Umbilical cord (tissue), 2 donors: ENCODE measurements at places on chromosomes 1 and 21. TPM values are rescaled to one million over a fixed set of nuclear protein-coding genes. Genes with fewer than 3 reads are reported as not detected.

DNA sequence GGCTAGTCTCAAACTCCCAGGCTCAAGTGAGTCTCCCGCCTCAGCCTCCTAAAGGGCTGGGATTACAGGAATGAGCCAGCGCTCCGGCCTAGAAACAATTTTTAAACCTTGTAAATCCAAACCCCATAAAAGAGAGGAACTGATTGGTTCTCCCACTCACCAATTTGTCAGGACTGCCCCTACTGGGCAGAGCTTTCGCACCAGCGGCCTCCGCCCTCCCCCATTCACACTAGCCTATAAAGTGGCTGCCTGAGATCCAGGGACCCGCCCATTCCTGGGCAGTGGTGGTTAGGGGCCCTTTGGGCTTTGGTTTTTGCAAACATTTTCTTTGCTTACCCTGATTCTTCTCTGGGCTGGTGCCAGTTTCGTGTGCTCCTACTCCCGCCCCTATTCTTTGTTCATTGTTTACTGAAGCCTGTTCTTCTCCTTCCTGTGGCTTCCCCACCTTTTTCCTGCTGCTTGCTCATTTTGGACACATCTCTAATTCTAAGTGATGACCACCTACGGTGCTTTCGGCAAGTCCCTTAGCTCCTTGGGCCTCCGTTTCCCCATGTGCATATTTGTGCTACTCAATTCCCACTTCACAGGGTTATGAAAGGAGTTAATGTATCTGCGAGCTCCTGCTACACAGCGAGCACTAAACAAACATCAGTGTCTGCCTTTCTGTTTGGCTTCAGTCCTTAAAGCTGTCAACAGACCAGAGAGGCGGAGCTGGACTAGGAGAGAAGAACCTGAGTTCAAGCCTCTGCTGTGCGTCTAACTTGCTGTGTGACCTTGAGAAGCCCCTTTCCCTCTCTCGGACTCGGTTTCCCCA lies 39.8 kb upstream of the CLIC4 start:
- DNase-seq = peak; percentile 72

DNA sequence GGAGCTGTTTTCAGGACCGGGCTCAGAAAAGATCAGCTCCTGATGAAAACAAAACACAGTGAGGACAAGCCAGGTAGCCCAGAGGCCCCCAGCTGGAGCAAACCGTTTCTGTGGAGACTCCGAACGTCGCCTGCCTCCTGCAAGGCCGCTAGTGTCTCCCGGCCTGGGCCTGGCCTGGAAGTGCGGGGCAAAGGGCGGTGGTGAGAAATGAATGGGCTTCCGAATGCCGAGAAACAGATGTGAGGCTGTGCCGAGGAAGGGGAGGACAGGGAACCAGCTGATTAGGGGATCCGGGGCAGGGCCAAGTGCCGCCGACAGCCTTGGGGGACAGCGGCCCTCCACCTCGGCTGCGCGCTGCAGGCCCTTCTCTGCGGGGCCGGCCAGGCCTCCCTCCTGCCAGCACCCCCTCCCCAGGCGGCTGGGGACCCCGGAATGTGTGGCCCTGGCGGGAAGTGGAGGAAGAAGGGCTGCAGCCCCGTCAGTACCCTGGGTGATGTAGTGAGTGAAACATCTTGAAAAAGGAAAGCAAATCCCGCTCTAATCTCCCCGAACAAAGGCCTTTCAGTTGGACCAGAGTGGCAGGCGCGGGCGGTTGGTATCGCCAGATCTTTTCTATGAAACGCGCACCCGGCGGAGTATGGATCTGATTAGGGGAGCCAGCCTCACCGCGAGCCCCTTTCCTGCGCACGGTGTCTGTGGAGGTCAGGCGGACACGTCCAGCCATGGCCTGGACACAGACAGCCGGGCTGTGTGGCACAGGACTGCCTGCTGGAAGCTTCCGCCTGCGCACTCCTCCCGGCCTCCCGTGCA lies 52.6 kb downstream of the PRDM16 start:
- no peak for DNase-seq

- DNase-seq = no peak
Measured at GRCh38 chr1:228502522-228502921, 15.3 kb downstream of the RNF187 start.

- DNase-seq = peak; percentile 26
Measured at GRCh38 chr21:17903029-17903806, 84.1 kb upstream of the C21orf91 start.

DNA sequence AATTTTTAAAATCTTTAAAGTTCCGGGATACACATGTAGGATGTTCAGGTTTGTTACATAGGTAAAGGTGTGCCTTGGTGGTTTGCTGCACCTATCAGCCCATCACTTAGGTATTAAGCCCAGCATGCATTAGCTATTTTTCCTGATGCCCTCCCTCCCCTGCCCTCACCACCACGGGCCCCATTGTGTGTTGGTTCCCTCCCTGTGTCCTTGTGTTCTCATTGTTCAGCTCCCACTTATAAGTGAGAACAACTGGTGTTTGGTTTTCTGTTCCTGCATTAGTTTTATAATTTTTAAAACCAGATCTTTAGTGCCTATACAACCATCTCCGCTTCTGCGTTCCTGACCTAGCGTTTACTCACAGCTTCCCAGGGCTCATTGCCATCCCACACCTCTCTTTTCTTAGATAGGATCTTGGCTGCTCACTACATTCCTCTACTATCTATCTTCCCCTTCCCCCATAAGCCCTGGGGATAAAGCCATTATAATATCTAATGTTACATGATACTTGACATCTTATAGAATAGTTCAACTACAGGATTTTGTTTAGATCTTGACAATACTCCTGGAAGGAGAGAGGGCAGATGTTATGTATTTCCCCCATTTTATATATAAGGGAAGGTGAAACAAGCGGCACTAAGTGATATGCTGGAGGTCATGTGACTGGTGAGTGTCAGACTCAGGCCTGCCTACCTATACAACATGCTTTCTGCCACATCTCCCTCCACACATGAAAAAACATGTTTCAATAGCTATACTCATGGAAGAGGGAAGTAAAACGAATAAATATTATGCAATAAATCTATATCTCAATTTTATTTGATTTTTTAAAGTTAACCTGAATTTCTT lies 52.3 kb upstream of the DNAJC6 start:
- peak; percentile 12 for DNase-seq

DNA sequence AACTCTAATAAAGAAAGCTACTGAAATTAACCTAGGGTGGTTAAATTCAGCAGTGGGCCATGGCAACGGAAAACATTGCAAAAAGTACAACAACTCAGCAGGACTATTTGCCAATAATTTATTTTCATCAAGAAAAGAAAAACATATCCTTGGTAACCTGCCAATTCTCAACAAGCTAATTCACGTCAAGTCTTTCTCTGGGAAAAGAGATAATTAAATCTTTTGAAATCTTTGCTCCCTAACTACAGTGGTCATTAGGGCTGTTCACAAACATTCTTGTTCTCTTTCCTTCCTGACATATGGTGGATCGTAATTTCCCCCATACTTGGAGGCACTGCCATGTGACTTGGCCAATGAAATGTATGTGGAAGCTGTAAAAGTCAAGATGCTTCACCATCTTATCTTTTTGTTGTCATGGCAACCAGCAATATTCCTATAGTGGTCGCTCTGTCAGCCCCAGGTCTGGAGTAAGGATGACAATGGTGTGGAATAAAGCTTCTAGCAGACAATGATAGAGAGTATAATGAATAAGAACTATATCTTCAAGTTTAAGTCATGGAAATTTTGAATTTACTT lies 29.6 kb upstream of the ZNF326 start:
- no peak for DNase-seq

DNA sequence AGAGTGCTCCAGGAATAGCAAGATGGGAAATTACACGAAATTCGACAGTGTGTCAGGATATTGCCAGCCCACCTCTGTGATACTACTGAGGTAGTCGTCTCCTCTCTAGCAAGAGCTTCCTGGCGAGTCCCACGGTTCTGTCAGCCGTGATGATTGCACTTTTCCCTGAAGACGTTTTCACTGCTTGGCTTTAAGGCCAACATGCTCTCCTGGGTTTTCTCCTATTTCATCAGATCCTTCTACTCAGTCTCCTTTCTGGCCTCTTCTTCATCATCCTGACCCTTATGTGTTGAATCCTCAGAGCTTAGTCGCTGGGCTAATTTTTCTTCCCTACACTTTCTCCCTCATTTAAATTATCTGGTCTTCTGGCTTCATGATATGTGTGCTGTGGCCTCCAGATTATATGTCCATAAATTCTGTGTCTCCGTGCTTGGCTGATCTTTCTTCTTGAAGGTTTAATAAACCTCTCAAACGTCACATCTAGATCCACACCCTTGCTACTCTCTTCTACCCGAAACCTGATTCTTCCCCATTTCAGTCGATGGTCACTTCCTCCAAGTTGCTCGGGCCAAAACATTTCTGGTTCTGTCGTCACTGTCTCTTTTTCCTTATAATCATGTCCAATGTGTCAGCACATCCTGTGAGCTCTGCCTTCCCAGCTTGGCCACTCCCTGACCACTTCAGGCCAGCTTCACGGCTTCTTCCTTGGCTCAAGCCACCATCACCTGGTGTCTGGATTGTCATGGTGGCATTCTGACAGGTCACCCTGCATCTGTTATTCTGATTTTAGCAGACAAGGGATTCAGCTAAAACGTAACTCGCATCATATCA lies 12.2 kb downstream of the OR2B11 start:
- peak; percentile 33 for DNase-seq

The PSMG1 gene
- total RNA-seq = 27.2 TPM

The AJAP1 gene
- 0.96 TPM for total RNA-seq

The S100A2 gene
- total RNA-seq = 20.7 TPM
